Prostate gland (tissue), 2 donors: ENCODE measurements at places on chromosomes 16 and 17.

DNA sequence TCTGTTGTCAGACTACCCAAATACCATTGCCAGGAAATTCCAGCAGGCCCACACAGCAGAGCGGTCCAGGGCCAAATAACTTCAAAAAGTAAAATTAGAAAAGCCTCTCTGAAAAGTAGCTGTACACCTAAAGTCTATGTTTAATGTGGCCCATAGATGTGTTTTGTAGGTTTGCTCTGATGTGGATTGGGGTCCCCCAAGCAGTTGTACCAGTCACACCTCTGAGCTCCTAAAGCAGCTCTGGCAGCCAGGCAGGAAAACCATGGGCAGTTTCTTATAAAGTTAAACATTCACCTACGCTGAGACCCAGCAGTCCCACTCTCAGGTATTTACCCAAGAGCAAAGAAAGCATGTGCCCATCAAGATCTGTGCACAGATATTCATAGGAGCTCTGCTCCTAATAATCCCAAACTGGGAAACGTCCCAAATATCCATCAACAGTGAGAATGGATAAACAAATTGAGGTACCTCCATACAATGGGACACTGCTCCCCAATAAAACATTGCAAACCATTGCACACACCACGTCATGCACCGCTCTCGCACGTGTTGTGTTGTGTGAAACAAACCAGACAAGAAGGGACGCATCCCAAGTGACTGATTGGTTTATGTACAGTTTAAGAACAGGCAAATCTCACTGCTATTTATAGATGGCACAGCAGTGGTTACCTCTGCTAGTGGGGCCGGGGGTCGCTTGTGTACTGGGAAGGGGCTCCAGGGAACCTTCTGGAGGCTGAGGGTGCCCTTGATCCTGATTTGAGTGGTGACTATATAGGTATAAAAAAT, 15.8 kb upstream of the PRM1 start:
- peak; percentile 85 for DNase-seq

DNA sequence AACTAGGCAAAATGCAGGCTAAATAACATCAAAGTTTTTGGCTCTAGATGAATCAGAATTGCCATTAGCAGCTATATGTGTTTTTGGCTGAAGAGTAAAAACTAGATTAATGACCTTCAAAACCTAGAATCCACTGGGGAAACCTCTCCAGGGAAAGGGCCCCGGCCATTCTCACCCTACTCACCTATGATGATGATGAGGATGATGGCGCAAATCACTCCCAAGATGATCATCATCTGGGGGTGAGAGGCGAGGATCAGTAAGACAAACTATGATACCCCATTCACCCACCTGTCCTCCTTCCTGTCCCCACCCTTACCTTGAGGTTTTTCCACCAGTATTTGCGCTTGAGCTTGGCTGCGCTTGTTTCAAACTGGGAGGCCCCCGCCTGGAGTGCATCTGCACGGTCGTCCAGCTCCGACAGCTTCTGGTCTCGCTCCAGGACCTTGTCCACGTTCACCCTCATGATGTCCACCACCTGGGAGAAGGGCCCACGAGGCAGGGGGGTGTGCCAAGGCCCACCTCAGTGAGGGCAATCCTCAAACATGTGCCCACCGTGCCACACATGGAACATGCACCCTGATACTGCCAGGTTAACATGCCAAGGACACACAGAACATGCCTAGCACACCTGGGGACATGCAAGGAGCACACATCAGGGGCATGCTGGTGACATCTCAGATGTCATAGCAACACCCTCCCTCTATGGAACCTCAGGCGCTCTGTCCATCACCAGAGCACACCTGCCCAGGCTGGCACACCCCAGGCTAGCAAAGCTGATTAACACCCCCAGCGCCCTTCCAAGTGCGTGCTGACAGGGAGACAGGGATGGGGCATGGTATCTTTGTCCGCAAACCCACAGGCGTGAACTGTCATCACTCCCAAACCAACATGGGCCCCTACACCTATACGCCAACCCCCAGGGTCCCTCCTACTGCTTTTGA, 1.2 kb downstream of the VAMP2 start:
- no peak for DNase-seq

DNA sequence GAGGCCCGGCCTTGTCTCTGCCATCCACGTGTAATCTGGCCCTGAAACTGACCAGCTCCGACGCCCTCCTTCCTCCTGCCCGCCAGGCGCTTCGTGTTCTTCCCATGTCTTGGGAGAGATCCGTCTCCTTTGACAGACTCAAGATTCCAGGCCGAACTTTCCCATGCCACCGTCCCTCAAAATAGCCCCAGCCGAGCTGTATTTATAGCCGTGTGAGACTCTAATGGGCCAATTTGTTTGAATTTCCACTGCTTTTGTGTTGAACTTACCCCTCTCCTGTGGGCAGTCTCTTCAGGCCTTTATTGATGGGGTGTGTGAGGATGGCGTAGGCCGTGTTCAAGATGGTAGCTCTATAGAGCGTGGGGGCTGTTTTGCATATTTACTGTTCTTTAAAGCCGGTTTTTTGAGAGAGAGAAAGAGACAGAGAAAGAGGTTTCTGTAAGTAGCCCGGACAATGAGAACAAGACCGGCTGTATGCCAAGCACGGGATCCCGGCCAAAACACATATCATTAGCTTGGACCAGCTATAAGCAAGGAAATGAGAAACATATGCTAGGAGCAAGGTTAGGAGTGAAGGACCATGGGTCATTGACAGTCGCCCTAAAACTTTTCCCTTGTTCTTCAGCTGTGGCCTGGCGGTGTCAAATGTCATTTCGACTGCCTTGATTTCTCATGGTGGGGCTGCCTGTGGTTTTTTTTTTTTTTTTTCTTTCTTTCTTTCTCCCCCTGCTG, 124.5 kb upstream of the ZFHX3 start:
- DNase-seq = peak; percentile 87

DNA sequence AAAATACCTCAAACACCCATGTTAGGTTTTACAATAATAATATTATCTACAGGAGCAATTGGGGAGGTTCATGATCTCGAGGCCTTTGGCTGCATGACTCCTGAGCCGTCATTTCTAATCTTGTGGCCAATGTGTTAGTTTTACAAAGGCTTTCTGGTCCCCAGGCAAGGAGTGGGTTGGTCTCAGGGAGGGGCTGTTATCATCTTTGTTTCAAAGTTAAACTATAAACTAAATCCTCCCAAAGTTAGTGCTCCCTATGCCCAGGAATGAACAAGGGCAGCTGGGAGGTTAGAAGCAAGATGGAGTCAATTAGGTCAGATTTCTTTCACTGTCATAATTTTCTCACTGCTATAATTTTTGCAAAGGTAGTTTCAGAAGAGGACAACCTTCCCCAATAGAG, 9.1 kb upstream of the CCL5 start:
- no peak for DNase-seq

DNA sequence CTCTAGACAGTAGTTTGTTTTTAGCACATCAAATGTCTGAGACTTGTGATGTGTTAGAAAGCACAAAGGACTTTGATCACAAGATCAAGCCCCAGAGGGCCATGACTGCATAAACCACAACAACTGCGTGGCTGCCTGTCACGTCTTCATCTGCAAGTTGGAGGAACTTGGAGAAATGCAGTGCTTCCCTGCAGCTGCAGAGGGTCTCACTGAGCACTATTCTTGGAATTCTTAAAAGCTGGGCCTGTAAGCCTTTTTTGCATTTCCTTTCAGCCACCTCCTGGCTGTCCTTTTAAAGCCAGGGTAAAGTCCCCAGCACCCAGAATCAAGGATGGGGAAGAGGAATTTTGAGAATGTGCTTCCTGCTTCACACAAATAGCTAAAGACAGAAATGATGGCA, 431.3 kb downstream of the MAF start:
- no peak for DNase-seq

DNA sequence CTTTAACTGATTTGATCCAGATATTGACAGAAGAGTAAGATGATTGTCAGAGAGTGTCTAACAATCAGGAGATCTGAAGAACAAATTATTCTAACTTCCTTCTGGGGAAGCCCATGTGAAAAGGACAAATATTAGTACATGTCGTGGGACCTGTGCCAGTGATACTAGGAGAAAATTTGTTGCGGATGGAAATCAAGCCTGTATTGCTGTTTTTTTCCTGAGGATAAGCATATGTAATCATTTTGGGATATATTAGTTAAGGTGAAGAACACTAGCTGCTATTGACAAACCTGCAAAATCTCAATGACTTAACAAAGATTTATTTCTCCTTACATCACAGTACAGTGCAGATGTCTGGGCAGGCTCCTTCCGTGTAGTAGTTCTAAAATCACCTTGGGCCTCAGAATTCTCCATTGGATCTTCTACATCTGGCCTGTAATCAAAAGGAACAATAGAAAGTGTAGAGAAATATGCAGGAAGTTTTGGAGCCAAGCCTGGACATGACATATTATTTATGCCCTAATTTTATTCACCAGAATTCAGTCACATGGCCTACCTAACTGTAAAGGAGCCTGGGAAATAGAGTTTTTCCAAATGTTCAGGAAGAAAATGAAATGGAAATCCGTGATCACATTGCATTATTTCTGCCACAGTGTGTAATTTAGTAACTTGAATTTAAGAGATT, 58.3 kb downstream of the CYB561 start:
- DNase-seq = no peak

DNA sequence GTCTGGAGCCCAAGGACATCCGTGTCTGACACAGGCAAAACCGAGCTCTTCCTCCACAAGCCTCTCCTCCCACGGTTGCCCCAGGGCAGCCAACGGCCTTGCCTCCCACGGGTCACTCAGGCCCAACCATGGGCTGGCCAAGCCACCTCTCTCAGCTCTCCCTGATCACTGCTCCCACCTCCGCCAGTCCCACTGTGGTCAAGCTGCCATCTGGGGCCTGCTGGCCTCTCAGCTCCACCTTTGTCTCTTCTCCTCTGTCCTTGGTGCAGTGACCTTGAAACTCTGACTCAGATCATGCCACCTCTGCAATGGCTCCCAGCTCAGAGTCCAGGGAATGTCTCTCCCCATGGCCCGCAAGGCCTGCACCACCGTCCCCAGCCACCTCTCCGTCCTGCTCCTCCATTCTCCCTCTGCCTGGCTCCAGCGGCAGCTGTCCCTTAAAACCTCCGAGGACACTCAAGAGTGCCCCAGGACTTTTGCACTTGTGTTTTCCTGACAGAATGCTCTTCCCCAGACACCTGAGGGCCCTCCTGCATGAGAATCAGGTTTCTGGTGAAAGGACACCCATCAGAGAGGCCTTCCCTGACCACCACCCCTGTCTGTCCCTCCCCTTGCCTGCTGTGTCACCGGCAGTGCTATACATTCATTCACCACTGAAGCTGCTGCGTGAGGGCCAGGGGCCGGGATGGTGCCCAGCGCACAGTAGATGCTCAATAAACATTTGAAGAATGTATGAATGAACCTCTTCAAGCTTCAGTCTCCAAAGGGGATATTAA, 19.3 kb downstream of the PEMT start:
- DNase-seq = no peak

- no peak for DNase-seq
Measured at GRCh38 chr17:19494961-19495806, 38.5 kb upstream of the SLC47A1 start.

- no peak for DNase-seq
Measured at GRCh38 chr16:8646326-8647053, 25.0 kb downstream of the METTL22 start.

DNA sequence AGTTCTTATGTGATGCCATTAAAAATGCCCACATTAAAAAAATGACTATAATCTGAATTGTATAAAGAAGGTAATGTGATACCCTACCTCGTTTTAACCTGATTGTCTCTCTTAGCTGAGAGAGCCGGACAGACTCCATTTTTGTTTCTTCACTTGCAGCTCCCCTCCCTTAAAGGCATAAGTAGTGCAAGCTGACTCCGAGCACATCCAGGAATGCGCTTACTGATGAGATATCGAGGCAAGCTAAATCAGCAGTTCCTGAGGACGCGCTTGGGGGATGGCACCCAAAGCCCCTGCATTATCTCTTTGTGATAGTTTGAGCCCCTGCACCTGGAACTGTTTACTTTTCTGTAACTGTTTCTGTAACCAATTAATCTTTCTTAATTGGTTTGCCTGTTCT, 6.3 kb downstream of the KRT24 start:
- DNase-seq = no peak

DNA sequence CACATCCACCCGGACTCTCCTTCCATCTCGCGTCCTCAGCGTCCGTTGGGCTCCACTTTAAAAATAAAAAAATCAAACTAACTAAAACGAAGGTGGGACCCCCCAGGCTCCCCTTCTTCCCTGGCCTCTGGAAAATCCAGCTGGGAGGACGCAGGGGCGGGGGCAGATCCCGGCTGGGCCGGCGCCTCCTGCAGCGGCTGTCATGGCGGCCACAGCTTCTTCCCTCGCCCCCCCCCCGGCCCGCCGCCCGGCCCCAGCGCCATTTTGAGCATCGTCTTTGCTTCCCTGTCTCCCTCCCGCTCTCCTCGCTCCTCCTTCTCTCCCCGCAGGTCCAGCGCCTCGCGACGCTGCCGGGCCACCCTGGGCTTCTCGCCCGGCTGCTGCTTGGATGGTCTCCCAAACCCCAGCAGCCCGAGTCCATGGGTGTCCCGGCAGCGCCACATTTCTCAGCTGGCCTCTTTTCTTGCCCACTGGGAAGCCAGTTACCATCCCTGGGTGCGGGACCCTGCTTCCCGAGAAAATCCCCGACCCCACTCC, 3.3 kb downstream of the HOXB2 start:
- DNase-seq = no peak

DNA sequence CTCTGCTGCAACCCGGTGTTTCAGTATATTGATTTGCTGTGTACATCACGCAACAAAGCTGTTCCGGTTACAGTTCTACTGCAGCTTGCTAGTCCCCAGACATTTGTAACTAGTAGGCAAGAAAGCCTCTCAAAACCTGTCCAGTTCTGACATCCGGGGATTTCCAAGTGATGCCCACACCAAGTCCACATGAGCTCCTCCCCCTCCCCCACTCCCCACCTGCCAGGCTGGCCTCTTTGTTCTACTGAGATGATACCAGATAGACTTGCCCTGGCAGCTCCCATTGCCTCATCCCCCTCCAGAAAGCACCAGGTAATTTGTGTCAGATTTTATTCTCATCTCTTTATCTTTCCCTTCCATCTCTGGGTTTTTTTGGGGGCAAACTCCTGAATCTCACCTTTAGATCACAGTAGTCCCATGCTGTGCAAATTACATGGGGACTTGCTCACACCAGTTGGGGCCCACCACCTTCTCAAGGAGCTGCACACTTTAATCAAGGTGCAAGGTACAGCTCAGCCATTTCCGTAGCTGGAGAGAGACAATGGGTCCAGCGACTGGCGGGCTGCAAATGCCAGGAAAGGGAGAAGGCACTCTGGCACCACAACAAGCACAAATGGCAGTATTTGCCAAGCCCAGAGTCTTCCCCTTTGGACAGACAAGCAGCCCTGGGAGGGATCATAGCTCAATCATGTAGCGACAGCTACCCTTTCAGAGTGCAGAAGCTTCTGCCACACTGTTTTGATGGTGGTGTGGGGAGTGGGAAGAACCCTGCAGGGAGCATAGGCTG, 183.1 kb downstream of the CYLD start:
- DNase-seq = no peak

DNA sequence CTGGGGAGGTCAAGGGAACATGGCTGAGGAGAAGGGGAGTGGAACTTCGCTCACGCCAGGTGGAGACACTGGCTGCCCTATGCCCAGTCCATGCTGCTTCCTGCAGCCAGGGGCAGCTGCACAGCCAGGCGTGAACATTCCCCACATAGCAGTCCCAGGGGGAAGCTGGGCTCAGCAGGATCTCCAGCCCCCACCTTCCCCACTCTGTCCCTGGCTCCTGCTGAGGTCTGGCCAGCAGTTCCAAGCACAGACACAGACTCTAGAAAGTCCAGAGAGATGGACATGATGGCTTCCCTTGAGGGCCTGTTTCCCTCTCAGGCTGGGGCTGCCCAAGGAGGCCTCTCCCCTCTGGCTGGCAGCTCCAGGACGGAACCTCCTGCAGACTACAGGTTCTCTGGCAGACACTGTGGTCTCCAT, 9.3 kb downstream of the JUP start:
- no peak for DNase-seq

GRCh38 chr17:72943826-72944689, 148.4 kb downstream of the SLC39A11 start:
- no peak for DNase-seq
